ENCODE measurements at places on chromosomes 3 and 15.

DNA sequence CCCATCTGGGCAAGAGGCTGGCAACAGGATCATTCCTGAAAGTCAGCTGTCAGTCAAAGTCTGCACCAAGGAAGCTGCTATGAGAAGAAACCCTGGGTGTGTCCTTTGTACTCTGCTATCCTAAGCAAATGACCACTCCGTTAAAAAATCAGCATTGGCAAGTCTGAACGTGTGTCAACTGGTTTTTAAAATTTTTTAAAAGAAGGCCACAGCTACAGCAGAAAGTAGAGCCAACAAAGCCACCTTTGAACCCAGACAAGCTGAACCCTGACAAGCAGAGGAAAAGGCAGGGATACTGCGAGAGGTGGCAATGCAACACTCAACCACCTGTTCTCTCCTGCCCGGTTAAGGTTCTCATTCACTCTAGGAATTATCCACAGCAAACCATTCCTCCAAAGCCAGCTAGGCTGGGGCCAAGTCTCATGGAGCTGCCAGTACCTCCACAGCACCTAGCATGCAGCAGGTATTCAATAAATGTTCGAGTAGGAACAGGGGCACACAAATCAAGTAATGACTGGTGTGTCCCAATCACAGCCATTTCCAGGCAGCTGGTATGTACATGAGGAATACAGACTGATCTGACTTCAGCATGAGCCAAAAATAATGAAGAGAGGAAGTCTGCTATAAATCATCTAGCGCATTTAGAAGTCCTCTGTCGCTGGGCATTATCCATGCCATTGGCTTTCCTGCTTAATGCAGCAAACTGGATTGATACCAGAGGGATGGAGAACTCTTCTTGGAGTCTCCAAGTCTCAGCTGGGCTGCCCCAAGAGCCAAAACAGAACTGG, 76.0 kb downstream of the ADCY5 start:
- no peak for DNase-seq

- no peak for DNase-seq
Observed at GRCh38 chr15:27278761-27279160, 307.8 kb downstream of the GABRG3 start.

DNA sequence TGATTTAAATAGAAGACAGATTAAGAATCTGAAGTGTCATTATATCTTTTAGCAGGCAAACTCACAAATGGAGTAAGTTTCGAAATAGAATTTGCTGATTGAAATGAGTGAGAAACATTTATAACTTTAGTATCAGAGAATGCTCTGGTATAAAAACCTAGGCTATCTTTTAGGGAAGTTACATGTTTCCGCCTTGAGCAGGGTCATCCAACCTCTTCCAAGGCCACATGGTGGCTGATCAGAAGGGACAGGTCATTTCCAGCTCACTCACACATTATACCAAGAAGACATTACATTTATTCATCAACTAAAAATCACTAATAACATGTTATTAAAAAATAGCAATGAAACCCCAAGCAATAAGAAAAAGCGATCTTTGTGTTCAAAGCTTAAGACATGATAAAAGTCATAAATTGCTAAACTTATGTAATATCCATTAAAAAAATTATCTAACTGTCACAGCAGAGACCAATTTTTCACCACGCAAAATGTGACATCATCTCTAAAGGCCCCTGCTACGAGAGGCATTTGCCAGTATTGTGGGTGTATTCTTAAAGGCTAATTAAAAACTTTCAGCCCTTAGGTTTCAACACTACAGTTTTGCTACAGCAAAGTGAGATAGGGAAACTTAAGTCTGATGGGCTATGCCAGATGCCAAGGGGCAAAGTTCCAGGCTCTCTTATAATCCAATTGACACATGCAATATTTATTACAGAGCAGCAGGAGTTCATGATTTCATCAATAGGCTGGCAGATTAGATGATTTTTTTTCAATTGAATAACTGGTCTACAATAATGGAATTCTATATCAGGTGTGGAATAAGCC, 240.4 kb upstream of the TBL1XR1 start:
- DNase-seq: no peak

DNA sequence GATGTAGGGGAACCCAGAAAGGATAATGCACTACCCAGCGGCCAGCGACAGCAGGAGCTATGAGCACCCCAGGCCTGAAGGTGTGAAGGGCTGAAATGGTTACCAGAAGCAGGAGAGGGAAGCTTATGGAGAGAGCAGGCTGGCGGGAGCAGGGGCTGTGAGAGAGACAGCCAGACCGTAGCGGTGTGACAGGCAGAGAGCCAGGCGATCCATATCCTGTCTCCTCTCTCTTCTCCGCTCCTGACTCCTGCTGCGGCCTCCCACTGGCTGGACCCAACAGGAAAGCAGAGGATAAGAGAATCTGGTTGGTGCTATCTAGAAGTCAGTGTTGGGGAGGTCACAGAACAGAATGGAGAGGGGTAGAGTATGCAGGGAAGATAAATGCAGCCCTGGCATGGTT, 49.9 kb downstream of the BTD start:
- no peak for DNase-seq

- peak; percentile 99 for DNase-seq
Observed at GRCh38 chr15:77144492-77145070, 73.7 kb upstream of the TSPAN3 start.

DNA sequence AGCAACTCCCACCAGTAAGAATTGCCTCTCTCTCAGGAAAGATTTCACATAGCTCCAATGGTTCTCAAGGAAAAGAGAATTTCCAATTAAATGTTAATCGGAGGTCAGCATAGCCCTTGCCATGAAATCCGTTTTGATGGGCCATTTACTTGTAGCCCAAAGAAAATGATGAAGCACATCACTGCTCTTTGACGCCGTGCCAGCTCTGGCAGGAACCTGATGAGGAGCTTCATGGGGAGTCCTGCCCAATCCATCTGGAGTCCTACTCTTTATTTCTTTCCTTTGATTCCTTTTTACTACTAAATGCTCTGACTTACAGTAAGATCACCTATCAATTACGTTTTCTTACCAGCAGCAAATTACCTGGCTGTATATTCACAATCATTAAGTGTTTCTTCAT, 84.7 kb downstream of the FGF12 start:
- DNase-seq: no peak

GRCh38 chr3:8320711-8321458, 180.7 kb upstream of the LMCD1 start:
- DNase-seq: no peak

DNA sequence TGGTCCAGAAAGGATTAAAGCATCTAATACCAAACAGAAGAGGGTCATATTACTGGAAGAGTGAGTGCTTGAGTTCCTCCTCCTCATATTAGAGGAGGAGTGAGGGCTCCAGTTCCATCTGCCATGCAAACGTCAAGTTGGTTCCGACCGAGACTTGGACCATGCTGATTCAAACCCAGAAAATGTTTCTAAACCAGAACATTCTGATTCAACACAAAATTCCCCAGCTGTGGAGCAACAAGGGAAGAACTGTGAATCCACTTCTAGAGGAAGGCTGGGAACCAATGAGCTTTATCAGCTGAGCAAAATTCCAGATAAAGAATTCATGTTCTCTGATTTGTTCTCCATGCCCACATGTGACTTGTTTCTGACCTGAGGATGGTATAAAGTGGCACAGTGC, 135.6 kb upstream of the WNT5A start:
- peak; percentile 18 for DNase-seq

DNA sequence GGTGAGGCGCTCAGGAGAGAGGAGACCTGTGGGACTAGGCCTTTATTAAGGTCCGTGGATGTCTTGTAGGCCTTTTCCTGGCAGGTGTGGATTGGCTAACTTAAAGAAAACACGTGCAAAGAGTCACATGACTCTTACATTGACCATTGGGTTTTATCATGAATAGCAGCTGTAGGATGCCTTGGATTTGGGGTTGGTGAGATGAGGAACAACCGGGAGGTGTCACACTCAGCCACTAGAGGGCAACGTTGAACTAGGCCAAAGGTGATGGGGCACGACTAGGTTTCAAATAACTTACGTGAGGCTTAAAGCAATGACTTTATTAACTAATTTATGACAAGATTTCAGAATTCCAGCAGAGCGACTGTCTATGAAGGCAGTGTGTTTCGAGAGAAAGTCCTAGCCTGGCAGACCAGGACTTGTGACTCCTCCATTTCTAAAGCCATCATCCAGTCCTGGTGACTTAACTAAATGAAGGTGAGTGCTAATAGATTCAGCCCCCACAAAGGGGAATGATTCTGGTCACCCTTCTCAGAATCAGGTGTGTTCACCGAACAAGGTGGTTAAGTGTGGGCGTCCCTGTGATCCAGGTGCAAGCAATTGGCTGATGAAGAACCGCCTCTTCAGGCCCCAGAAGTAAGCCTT, 345.6 kb downstream of the MCTP2 start:
- DNase-seq: peak; percentile 4

DNA sequence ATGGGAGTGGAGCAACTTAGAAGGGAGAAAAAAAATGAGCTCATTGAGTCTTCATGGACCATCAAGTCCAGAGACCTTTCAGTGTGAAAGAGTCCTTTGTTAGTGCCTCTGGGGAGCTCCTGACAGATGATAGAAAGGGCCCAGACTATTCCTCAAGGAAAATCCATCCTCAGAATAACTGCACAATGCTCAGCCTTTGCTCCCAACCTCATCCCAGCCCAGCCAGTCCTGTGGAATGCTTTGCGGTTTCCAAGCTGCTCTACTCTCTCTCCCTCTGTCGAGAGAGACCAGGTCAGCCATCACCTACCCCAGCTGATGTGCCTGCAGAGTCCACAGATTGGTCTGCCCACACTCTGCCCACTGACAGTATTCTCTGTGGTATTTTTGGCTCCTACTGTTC, 406.2 kb downstream of the MFSD1 start:
- no peak for DNase-seq

GRCh38 chr3:115512565-115513415, 110.5 kb upstream of the GAP43 start:
- DNase-seq: peak; percentile 62

GRCh38 chr3:23209747-23210487, 6.8 kb downstream of the UBE2E2 start:
- no peak for DNase-seq

DNA sequence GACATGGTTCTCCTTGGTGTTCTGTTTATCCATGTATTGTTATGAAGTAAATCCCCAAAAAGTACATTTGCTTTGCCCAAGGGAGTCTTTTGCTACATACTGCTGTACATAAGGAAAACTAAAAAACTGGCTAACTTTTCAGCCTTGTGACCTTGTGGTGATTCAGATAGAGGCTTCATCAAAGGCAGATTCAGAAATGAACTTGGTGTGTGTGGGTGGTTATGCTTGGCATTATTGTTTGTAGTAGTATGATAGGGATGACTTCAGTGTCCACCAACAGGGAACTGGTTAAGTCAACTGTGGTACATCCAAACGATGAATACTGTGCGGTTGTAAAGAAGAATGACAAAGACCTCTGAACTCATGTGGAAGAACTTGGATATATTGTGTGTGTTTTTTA, 75.6 kb upstream of the CHRNB4 start:
- DNase-seq: no peak

DNA sequence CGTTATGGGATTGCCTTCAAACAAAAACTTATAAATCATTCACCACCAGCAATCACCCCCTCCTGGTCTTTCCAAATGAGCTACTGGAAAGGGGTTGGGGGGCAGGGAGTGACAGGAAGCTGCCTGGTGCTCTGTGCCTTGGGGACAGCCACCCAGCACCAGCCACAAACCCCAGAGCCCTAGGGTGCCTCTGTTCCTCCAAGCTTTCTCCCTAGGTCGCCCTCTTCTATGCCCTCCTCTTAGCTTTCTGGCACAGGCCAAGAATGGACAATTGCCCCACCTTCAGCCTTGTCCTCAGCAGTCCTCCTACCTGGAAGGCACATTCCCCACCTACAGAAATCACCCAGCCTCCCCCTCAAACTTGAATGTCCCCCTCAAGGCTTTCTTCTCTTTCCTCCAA, 3.3 kb downstream of the OXTR start:
- DNase-seq: no peak

DNA sequence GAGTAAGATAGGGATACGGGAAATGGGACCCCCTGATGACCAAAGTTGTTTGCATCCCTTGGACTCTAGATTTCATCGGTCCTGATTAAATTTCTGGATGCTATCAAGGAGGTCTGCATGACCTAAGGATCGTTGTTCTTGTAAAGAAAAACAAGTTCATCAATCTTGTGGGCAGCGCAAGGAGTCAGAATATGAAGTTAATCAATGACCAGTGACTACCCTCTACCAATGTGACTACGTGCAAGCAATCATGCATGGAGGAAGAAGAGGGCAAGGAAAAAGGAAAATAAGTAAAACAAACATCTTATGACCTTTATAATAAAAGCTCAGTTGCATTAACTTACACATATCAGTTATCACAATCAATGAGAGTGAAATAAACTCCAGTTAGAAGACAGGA, 139.7 kb downstream of the RTP4 start:
- no peak for DNase-seq

- DNase-seq: no peak
Observed at GRCh38 chr15:85988741-85989140, 90.9 kb upstream of the AGBL1 start.

DNA sequence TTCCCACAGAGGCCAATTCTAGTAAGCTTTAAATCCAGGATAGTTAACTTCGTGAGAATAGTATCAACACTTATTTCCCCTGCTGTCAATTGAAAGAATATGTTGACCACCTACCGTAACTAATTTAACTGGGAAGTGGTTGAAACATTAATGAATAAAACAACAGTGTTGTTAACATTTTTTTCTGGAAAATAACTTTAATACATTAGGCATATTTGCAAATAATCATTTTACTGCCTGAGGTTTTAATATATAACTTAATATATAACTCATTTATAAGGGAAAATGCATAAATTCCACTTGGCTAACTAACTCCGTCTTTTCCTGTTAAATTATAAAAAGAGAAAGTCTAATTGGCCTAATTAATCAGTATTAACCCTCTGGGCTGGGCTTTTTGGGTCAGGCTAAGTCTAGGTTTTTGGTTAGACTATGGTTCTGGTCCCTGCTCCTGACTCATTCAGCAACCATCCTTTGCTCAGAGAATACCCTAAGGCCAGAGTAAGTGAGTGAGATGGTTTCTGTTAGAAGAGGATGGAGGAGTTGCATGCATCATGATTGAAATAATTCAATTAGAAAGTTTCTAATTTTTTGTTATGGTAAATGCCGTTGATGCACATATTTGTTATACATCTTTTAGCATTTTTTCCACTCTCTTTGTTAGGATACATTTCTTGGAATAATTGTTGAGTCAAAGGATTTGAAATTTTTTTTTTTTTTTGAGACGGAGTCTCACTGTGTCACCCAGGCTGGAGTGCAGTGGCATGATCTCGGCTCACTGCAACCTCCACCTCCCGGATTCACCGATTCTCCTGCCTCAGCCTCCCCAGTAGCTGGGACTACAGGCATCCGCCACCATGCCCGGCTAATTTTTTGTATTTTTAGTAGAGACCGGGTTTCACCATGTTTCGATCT, 10.8 kb upstream of the SKIL start:
- peak; percentile 47 for DNase-seq
